ENCODE measurements at places on chromosomes 4 and X.

DNA sequence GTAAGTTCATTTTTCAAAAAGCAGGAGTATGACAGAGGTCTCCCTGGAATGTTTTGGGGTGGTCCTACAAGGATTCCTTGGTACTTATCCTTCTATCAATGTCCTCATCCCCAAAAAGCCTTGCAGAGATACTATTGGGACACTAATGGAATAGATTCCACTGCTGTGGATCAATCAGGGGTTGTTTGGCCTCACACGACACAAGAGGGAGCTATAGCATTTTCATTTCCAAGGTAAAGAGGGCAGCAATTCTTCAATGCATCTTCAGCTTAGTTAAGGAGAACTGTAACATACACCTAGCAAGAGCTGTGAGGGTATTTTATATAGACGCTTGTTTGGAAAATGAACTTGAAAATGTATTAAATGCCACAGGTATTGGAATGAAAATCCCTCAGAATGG lies 50.9 kb downstream of the USP26 start:
- DNase-seq, result no peak

- DNase-seq, result no peak
These were observed 10.7 kb upstream of the EPGN start for GRCh38 chr4:74297539-74297938.

- no peak for DNase-seq
These were observed 7.7 kb upstream of the GABRE start for GRCh38 chrX:151982222-151982621.

- DNase-seq, result no peak
These were observed 930 bp upstream of the SLITRK4 start for GRCh38 chrX:143636831-143637230.

DNA sequence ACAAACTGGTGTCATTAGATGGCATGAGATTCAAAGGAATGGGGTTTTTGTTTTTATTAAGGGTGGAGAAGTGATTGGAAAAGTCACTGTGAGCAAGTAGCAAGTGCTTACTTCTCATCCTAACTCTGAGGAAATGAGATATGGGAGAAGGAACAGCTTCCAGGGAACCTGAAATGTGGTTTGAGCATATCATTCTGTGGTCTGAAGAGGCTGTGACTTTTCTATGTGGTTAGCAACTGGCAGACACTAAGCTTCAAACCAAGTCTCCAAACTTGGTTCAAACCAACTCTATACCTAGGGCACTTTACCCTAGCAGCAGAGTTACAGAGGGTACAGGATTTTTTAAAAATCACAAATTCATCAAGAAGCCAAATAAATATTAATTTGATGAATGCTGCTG lies 58.2 kb downstream of the DCLK2 start:
- no peak for DNase-seq

DNA sequence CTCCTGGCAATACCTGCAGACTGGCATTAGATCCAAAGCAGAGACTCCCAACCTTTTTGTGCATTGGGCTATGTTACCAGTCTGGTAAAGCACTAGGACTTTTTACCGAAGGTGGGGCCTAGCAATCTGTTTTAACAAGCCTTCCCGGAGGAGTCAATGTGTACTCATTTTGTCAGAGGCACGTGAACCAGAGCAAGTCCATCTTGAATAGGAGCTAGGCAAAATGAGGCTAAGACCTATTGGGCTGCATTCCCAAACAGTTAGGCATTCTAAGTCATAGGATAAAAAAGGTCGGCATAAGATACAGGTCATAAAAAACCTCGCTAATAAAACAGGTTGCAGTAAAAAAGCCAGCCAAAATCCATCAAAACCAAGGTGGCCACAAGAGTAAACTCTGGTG lies 22.3 kb downstream of the ADGRA3 start:
- no peak for DNase-seq

DNA sequence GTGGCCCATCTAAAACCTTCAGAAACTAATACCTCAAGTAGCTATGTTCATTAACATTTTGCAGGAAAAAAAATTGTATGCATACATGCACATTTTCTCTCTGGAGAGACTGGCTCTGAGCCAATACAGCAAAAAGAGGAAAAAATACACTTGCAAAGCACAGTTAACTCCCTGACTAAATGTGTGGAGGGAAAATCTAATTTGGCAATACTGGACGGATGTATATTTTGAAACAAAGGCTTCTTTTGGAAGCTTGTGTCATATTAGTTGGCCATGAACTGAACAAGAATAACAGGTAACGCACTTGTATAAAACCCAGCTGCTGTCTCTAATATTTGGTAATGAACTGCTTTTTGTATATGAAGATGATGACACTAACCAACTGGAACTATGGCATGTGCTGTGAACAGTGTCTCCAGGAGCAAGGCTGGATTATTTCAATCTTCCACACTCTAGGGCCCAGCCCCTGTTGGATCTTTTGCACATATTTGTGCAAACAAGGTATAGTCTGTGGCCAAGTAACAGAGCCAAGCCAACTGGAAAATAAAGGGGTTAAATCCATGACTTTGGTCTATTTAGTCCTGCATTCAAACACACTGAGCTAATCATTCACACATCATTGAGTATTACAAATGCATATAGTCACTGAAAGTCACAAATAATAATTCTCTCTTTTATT lies 67.9 kb upstream of the NRK start:
- DNase-seq, result no peak

GRCh38 chr4:162126729-162127128 lies 37.1 kb downstream of the FSTL5 start:
- no peak for DNase-seq

DNA sequence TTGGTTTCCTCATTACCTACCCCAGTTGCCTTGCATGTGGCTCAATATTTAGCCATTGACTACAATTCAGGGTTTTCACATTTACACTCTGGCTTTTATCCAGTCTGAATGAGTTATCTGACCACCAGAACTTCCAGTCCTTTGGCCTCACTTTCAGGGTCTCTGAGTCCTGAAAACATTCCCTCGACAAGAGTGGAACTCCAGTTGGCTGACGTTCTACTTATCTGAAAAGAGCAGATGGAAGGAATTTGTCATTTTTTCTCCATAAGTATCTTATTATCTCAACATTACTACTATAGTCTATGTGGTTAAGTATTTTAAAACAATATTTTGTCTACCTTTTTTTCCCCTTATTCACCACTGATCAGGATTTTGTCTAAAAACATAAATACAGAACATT lies 5.2 kb upstream of the CASP6 start:
- DNase-seq, result no peak

DNA sequence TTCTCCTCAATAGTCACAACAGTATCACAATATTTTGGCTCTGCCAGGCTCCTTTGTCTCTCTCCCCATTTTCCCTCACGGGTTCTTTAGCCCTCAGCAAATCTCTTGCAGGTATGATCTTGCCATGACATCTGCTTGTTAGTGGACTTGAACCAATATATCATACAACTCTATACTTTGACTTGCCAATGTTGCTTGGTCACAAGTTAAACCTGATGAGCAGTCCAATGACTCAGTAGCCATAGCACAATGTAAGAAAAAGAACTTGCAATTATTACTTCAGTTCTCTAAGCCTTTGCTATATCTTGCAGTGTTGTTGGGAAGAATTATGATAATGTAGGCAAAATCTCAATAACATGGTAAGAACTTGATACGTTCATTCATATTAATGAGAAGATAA lies 174.6 kb upstream of the NRK start:
- DNase-seq, result no peak

GRCh38 chr4:126470862-126471261 lies 1156.1 kb downstream of the FAT4 start:
- DNase-seq, result no peak

GRCh38 chrX:151875270-151876026 lies 37.2 kb upstream of the MAGEA4 start:
- no peak for DNase-seq

DNA sequence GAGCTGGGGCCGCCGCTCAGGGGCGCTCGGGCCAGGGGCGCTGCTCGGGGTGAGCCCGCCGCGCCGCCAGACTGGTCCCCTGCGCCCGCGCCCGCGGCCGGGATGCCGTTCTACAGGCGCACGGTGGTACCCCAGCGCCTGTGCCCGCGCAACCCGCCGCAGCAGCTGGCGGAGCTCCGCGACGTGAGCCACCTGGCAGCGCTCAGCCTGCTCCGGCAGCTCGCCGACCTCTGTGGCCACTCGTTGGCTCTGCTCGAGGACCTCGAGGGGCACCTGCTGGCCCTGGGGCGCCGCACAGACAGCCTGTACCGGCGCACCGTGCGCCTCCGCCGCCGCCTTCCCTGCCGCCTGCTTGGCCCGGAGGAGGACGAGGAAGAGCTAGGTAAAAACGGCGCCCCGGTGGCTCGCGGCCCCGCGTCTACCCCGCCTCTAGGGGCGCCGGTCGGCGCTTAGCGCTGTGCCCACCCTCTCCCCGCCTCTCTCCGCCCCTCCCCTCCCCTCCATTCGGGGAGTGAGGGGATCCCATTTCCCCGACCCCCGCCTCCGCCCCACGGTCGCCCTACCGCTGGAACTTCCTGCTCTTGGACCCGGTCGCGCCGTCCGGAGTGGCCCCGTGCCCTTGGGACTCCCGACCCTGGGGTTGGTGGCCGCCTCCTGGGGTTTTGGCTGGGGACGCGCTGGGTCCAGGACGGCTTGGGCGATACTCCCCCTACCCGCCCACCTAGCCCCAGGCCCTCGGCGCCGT lies 513 bp downstream of the NHSL2 start:
- no peak for DNase-seq

GRCh38 chr4:131547506-131547981 lies 1601.5 kb upstream of the PCDH10 start:
- no peak for DNase-seq

DNA sequence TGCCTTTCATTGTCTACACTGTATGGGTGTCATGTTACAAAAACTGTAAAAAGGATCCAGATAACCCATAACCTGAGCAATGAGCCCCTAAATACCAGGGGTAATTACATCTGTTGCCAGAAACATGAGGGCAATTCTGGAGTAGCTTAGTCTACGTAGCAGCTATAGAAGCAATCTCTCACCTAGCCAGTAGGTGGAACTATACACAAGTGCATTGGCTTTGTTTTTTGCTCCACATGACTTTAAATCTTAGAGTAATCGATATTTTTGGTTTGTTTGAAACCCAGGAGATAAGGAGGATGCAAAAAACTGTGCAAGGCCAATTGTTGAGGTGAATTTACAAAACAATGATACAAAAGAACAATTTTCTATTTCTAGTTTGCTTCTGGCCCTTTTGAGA lies 57.5 kb downstream of the GPR82 start:
- DNase-seq, result no peak

- DNase-seq, result no peak
These were observed 14.9 kb downstream of the RAB33A start for GRCh38 chrX:130186651-130187050.

DNA sequence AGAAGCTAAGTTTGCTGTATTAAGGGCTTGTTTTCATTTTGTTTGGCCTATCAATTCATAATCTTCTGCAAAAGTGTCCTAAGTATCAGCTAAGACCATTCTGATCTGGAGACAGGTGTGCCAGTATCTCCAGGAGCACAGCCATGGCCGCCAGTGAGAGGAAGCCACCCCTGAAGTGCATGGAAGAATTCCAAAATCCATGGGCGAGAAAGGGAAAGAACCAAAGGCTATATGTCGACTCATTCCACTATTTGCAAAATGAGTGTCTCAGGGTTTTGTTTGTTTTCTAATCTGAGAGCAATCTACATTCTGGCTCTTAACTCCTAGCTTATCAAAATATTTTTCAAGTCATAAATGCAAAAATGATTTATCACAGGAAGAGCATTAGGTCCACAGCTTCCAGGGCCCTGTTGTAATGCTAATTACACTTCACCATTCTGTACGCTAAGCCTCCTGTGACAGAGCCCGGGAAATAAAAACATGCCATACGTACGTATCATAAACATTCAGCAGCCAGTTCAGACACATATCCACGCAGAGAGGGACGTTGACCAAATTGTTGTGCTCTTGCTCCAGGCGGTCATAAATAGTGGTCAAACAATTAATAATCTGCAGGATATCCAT lies 137.3 kb upstream of the FTHL17 start:
- DNase-seq, result no peak

GRCh38 chr4:40953283-40954087 lies 203.7 kb downstream of the NSUN7 start:
- no peak for DNase-seq

- DNase-seq, result no peak
These were observed 26.1 kb upstream of the VMA21 start for GRCh38 chrX:151370906-151371305.

- no peak for DNase-seq
These were observed 91.4 kb downstream of the ANXA3 start for GRCh38 chr4:78642934-78643333.

DNA sequence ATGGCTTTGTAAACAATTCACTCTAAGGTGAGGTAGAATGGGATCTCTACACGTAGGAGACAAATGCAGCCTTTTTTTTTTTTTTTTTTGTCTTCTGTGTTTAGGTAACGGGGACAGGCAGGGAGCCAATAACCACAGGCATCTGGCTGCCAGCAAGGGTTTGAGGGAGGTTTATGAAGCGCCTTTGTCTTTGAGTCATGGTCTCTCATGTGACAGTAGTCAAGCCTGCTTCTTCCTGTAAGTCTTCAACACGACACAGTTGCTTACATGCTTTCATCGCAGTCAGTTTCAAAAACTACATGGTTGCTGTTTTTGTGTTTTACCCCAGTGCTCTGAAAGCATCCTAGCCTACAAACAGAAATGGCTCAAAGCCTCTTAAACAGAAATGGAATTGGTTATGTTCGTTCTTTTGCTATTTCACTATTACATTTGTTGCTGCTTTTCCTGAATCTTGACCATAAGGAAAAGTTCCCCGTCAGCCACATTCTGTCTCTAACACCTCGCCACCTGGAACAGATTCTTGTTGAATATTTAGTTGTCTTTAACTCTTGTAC lies 127.8 kb upstream of the METTL14 start:
- DNase-seq, result no peak

DNA sequence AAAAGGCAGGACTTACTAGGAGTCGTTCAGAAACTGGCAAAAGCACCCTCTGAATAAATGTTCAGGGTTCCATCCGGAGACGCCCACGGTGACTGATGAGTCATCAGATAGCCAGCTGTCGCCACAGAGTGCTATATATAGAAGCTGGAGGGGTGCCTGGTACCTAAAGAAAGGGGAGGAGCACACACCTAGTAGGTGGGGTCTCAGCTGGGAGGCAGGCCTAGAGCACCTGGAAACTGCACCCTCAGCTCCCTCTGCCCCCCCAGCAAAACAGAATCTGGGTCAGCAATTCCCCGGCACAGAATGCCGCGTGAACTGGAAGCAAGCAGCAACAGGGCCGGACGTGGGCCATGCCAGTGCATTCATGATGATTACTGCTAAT lies 242.0 kb downstream of the BCOR start:
- DNase-seq, result peak; percentile 76

DNA sequence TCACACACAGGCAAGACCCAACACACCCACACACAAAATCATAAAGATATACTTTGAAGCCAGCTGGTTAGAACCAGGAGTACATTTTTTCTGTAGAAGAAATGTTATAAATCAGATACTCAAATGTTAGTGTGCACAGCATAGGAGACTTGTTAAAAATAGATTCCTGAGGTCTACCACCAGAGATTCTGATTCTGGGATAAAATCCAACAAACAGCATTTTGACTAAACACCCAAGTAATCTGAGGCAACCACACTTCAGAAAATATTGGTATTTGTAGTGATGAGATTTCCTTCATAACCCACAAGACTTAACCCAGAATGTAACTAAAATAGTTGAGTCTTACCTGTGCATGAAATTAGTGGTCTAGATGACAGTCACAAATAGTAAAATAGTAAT lies 301.8 kb downstream of the HNRNPD start:
- no peak for DNase-seq

- DNase-seq, result no peak
These were observed 224.2 kb upstream of the ANXA10 start for GRCh38 chr4:167868163-167868562.

GRCh38 chr4:180150818-180151217 lies 2092.4 kb upstream of the TENM3 start:
- DNase-seq, result no peak

Data from stimulated activated CD8-positive, alpha-beta memory T cell treated with anti-CD3 and anti-CD28 coated beads, Interleukin-15, amount 100 ng/mL, for 4 hours (primary cell).